ENCODE measurements at places on chromosomes 5 and 9.

DNA sequence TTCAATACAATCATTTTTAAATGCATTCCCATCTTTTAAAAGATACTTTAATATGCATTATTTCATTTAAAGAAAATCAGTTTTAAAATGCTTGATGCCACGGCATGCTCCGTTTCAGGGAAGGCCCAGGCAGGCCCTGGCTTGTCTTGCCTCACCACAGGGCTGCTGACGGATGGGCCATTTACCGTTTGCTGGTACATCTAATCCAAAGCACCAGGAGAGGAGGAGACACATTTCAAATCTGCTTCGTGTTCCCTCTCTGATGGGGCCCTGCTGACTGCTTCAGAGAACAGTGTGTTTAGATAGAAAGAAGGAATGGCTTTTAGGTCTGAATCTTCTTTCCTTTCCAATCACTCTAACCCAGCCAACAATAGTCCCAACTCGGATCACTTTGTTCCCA lies 185.2 kb downstream of the DCP2 start:
- DNase-seq = no peak

DNA sequence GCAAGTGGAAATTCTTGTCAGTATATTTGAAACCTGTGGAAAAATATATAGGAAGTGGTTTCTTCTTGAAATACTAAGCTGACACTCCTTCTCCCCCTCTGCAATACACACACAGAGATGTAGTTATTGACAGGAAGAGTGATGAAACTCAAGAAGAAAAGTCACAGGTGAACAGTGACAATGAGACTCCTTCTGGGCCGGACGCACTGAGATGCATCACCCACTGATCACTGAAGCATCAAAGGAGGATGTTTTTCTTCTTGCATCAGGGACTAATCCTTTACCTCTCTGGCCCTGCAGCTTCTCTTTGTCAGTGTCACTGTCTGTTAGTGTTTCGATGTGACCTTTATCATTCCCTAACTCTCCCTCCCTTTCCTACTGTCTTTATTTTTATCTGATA lies 1864.2 kb upstream of the C9orf72 start:
- no peak for DNase-seq

DNA sequence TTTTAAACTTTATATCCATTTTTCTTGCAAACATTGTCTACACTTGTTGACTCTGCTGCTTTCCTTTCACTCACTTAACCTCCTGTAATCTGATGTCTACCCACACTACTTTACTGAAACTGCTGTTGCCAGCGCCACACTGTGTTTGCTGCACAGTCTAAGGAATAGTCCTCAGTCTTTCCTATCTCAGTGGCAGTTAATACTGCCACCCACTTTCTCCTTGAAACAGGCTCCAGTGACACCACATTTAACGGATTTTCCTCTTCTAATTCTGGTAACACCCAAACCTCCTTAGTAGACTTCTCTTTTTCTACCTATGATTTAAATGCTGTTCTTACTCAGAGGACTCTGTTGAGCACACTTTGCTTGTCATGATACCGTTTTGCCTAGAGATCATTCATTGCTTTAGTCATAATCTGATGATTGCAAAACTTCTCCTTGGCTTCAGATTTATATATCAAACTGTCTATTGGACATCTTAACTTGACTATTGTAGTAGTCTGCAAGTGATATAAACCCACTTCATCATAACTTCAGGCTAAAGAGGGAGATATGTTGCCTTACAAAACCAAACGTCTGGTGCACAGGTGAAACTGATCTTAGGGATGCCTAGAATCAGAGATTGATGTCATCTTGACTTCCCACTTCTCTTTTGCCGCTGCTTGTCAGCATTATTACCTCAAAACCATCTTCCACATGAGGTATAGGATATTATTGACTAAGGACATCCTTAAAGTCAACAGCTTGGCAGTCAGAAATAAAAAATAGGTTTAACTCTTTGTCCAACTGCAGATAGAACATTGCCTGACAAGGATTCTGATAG lies 94.1 kb downstream of the CDC42SE2 start:
- no peak for DNase-seq

- no peak for DNase-seq
Measured at GRCh38 chr5:137442660-137443059, 56.5 kb downstream of the SPOCK1 start.

GRCh38 chr5:135034236-135034962 lies 371 bp upstream of the PITX1 start:
- DNase-seq = no peak

- no peak for DNase-seq
Measured at GRCh38 chr5:111364992-111365391, 140.8 kb downstream of the CAMK4 start.

GRCh38 chr9:110156902-110157301 lies 51.1 kb downstream of the C9orf152 start:
- DNase-seq = no peak

DNA sequence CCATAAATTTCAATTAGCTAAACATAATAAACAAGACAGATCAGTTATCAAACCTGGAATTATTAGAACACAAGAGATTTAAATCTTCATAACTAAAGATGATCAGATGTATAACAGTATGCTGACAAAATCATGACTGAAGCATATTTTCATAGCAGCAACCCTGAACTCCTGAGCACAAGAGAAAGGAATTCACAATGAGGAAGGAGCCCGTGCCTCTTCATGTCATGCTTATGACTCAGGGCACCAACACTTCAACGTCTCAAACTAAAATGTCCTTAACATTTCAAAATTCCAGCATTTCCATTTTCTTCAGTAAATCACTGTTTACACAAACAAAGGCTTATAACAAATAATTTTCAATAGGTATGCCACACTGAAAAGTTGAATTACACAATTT lies 6.7 kb downstream of the AP3B1 start:
- no peak for DNase-seq

DNA sequence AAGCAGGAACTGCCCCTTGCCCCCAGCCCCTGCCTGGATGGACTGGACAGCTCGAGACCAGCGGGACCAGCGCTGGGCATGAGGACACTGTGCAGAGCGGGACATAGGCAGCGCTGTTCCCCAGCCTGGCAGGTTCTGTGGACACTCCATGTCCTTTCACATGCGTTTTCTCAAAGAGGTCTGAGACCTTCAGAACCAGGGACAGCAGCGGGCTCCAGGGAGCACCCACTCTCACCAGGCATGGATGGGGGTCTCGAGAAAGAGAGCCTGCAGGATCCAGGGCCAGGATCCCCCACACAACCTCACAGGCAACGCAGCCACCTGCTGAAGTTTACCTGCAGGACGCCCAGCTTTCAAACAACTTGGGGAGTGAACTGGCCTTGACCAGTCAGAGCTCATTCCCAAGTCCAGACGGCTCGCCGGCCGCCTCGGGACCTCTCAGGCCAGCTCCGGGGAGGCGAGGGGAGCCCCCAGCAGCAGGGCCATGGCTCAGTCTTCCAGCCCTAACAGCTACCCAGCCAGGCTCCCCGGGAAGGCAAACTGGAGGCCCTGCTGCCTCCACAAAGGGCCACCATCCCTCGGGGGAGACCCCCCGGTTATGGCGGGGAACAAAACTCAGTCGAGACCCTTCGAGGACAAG lies 72.5 kb upstream of the SARDH start:
- no peak for DNase-seq

GRCh38 chr9:125644819-125645507 lies 62.0 kb downstream of the MAPKAP1 start:
- no peak for DNase-seq

- DNase-seq = no peak
Measured at GRCh38 chr5:141623186-141623585, 4.4 kb upstream of the DIAPH1 start.

GRCh38 chr5:2780421-2781171 lies 29.1 kb upstream of the IRX2 start:
- no peak for DNase-seq

- no peak for DNase-seq
Measured at GRCh38 chr5:123211084-123211483, 122.0 kb downstream of the PRDM6 start.

GRCh38 chr5:58185801-58186200 lies 274.1 kb downstream of the PLK2 start:
- DNase-seq = no peak
